ENCODE measurements at places on chromosomes 16 and 17.

GRCh38 chr16:54365990-54366634, 79.5 kb upstream of the IRX3 start:
- DNase-seq: no peak

DNA sequence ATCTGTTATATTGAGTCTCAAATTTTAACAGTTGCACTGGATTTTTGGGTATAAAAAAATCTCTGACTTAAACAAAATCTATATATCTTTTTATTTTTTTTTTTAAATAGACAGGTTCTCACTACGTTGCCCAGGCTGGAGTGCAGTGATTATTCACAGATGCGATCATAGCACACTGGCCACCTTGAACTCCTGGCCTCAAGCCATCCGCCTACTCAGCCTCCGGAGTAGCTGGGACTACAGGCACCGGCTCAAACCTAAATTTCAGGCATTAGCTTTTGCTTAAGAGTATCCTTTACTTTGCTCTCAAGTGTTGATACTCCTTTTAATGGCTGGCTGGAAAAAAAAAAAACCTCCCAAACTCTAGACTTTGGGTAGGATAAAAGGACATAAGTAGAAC, 61.6 kb downstream of the RPGRIP1L start:
- DNase-seq: no peak

DNA sequence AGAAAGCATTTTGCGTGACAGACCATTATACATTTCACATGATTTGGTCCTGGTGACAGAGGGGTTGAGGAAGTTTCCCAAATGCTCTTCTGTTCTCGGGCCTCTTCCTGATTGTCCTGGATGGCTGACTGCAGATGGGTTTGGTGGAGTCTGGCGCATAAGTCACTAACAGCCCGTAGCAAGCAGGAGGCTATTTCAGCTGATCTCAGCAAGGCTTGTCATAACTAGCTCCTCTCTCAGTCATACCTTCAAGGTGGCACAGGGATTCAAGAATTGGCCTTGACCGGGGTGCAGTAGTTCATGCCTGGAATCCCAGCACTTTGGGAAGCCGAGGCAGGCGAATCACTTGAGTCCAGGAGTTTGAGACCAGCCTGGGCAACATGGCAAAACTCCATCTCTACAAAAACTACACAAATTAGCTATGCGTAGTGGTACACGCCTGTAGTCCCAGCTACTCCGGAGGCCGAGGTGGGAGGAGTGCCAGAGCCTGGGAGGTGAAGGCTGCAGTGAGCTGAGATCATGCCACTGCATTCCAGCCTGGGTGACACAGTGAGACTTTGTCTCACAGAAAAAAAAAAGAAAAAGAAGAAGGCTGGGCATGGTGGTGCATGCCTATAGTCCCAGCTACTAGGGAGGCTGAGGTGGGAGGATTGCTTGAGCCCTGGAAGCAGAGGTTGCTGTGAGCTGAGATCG, 68.9 kb upstream of the HAS3 start:
- DNase-seq: no peak

DNA sequence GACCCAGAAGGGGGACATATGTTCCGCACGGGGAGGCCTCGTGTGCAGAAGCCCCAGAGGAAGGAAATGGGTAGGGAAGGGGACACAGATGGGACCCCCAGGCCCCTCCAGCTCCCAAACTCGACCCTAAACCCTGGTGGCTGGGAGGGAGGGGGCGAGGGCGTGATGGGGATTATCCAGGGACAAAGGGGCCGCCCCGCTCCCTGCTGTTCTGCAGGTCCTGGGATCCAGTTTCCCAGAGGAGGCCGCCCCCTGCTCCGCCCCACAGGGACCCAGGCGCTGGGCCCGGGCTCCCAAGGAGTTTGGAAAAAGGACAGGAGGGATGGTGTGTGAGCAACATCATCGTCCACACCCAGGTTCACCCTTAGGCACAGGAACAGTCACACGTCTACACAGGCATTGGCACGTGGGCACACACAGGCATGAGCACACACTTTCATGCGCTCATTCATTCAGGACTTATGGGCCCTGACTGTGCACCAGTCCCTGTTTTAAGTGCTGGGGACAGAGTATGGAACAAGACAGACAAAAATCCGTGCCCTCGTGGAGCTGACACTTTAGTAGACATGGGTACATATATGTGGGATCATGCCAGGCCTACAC, 12.8 kb upstream of the FBXL19 start:
- no peak for DNase-seq

- DNase-seq: no peak
These were observed 219.8 kb downstream of the STX8 start for GRCh38 chr17:9355846-9356245.

- DNase-seq: no peak
These were observed 5.3 kb downstream of the SHPK start for GRCh38 chr17:3630781-3631180.

GRCh38 chr17:50079334-50080095, 15.6 kb upstream of the PDK2 start:
- DNase-seq: no peak

- no peak for DNase-seq
These were observed 1033.6 kb downstream of the CDH8 start for GRCh38 chr16:61002479-61003204.

GRCh38 chr17:46929413-46929812, 6.5 kb downstream of the GOSR2 start:
- peak; percentile 36 for DNase-seq

DNA sequence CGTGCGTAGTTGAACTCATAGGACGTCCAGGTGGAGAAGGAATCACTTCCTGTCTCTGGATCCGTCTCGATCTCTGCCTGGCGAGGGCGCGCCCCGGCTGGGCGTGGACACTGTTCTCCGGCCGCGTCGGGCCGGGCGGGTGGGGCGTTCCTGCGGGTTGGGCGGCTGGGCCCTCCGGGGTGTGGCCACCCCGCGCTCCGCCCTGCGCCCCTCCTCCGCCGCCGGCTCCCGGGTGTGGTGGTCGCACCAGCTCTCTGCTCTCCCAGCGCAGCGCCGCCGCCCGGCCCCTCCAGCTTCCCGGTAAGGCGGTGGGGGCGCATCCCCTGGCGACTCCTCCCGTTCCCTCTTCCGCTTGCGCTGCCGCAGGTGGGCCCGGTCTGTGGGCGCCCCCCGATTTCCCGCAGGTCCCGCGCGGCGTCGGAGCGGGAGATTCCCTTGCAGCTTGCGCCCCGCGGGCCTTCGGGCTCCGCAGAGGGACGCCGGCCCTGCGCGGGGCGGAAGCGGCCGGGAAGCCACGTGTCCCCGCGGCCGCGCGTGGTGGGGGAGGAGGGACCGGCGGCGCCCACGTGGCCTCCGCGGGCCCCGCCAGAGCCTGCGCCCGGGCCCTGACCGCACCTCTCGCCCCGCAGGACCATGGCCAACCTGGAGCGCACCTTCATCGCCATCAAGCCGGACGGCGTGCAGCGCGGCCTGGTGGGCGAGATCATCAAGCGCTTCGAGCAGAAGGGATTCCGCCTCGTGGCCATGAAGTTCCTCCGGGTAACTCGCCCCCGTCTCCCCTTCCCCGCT, at the start of gene NME2:
NME2 (plus strand) TSS at position 214 of the 789 bp plus-strand sequence; CDS start at position 634, 420 bp downstream.
- peak; percentile 74 for DNase-seq

GRCh38 chr16:3377917-3378316, 22.2 kb downstream of the OR2C1 start:
- no peak for DNase-seq

- no peak for DNase-seq
These were observed 35.1 kb downstream of the IL21R start for GRCh38 chr16:27436921-27437650.

- DNase-seq: no peak
These were observed 3.9 kb upstream of the RAB40B start for GRCh38 chr17:82702231-82702927.

DNA sequence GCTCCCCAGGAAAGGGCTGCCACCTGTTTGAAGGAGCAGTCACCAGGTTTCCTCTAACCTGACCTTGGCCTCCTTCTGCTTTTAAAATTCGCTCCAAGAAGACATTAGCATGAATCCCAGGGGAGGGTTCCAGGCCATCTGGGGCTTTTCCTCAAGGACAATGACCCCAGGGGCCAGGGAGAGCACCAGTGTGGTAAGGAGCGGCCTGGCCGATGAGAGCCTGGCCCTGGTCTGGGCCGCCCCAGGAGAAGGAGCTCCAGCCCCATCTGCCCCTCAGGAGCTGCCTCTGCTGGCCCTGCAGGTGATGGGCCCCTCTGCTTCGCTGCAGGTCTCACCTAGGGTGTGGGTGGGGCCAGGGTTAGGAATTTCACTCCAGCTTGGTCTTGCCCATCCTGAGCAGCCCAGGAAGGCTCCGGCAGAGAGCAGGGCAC, 209.2 kb upstream of the TNRC6C start:
- DNase-seq: no peak

DNA sequence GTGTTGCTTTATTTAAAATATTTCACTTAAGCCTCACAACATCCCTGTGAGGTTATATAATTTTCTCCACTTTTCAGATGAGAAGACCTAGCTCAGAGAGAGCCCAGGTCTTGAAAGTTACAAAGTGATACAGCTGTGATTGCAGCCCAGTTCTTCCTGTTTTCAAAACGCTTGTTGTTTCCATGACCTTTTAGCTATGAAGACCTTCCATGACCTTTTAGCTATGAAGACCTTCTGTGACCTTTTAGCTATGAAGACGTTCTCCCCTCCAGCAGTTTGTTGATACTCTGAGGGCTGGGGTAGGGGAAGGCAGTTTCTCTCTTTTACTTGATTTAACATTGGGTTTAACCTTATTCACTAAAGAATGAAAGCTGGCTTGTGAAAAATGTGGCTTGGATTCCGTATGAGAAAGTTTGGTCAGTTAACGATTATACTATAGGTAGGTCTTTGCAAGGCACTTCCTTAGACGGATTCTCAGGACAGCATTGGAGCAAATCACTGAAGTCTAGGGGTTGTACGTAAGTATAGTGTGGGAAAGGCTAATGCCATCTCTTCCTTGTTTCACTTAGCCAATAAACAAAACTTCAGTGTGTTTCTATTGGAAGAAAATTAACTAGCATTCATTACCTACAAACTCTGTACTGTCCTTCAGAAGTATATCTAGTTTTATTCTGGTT, 20.7 kb downstream of the PHKB start:
- DNase-seq: no peak

DNA sequence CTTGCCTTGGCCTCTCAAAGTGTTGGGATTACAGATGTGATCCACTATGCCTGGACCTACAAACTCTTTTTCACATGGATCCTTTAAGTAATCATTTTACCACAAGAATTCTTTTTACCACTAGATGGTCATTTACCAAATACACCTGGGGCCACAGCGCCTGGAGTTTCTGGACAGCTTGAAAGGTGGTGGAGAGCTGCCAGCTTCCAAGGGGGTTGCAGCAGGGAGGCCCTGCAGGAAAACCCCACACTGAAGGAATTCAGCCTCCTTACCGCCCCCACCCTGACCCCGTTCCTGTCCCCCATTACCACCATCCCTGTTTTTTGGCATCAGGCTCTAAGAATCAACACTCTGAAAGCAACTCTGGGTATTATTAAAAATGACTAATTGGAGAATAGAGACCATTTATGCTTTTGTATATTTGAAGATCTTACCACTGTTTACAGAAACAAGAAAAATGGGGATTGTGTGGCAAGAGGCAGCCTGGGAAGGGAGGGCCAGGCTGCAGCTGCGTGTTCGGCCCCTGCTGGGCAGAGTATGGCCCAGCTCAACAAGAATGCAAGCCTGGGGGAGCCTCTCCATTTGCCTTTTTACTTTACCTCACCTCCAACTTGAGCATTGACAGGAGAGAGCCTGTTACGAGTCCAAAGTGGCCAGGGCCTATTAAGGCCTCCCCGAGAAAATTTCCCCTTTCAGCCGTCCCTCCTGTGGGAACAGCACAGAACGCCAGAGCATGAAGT, 209.9 kb downstream of the ZFHX3 start:
- DNase-seq: no peak

Measured in brain microvascular endothelial cell (primary cell).